Breast epithelium (tissue), 4 donors: ENCODE measurements at places on chromosomes 4 and X. TPM values are rescaled to one million over a fixed set of nuclear protein-coding genes. Genes with fewer than 3 reads are reported as not detected.
A peak's percentile ranks its signal among the peaks of the same experiment; 100 is the strongest.

The MAGEA2 gene
- total RNA-seq: not detected

The HEPH gene
- 8.8 TPM for total RNA-seq

The USP27X gene
- total RNA-seq: 4.7 TPM

The CT45A5 gene
- total RNA-seq: not detected

The BRS3 gene
- total RNA-seq: not detected

The EDNRA gene
- 11.1 TPM for total RNA-seq

The FAT4 gene
- 13.4 TPM for total RNA-seq

The CAPN6 gene
- not detected for total RNA-seq

The DCAF12L2 gene
- 0.64 TPM for total RNA-seq

The NAP1L5 gene
- 7.0 TPM for total RNA-seq

The GDPD2 gene
- total RNA-seq: not detected

GRCh38 chr4:11743236-11743635, 314.5 kb upstream of the HS3ST1 start:
- no peaks in the 10 kb centered on the region for H3K4me1 ChIP-seq
- H3K27me3 ChIP-seq: no peaks in the 10 kb centered on the region
- H3K4me3 ChIP-seq: no peak overlapping the region
- H3K27ac ChIP-seq: no peak overlapping the region
- H3K36me3 ChIP-seq: no peaks in the 10 kb centered on the region

DNA sequence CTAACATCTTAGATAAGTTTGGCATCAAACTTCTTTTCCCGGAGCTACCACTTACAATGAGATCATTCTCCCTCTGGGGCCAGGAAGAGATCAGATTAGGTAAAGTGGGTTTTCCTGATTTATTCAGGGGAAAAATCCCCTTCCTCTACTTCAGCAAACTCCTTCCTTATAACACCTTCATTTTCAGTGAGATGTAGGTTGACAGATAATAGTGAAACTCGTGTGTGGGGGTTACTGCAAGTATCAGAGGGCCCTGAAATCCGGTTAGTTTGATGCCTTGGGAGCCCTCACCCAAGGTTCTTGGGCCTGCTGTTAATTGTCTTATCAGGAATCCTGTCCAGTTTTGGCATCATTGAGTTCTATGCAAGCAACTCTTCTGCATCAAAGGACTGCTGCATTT, 10.8 kb downstream of the FTHL17 start:
- no peak overlapping the region for H3K4me3 ChIP-seq
- H3K27ac ChIP-seq: no peak overlapping the region
- DNase-seq: no peak
- H3K4me1 ChIP-seq: no peaks in the 10 kb centered on the region
- peaks cover 15% of the 10 kb centered on the region for H3K27me3 ChIP-seq

DNA sequence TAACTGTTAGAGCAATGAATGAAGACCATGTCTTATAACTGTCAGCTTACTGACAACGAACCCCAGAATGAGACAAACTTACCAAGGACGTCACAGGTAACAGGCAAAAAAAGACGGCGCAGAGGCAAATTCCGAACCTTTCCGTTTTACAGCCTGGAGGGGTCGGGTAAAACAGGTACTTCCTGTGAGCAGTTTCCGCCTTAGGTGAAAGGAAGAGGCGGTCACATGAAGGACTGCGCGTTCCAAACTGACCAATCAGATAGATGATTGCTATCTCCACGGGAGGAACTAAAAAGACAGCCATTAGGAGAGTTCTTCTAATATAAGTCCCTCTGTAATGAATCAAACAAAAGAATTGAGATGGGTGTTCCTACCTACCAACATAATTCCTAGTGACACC, at the start of gene COX7B2:
TSS of gene COX7B2 (minus strand) at position 168 of the 400 bp plus-strand sequence. CDS start 174,053 bp downstream, outside the sequence.
- H3K4me1 ChIP-seq: no peaks in the 10 kb centered on the region
- no peaks in the 10 kb centered on the region for H3K27me3 ChIP-seq
- DNase-seq: no peak
- H3K4me3 ChIP-seq: no peak within 1 kb of the TSS

- no peaks in the 10 kb centered on the region for H3K27me3 ChIP-seq
- no peaks in the 10 kb centered on the region for H3K36me3 ChIP-seq
- no peak overlapping the region for H3K27ac ChIP-seq
- no peak for DNase-seq
These were observed 107.5 kb upstream of the AMOT start for GRCh38 chrX:112947981-112948615.

DNA sequence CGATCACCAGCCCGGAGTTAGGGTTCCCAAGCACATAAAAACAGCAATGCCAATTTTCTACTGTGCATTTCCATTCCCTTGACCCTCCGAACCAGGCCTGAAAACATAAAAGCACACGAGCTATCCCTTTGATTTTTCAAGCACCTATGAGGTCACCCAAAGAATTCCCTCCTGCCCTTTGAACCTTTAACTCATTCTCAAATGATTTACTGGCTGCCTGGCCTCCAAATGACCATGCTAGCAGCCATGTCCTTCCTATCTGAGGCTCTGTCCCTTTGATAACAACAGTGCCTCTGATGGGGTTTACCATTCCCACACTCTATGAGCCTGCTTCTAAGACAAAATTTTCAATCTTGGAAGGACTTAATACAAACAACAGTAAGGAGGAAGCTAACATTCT, 15.2 kb downstream of the SHROOM4 start:
- H3K4me1 ChIP-seq: no peaks in the 10 kb centered on the region
- H3K36me3 ChIP-seq: no peaks in the 10 kb centered on the region
- no peak overlapping the region for H3K27ac ChIP-seq
- peaks cover 27% of the 10 kb centered on the region for H3K27me3 ChIP-seq

GRCh38 chr4:55249476-55249875, 96.6 kb upstream of the SRD5A3 start:
- H3K4me1 ChIP-seq: no peaks in the 10 kb centered on the region
- H3K36me3 ChIP-seq: no peaks in the 10 kb centered on the region
- H3K27me3 ChIP-seq: no peaks in the 10 kb centered on the region

GRCh38 chrX:27633328-27633727, 43.2 kb downstream of the DCAF8L2 start:
- H3K27me3 ChIP-seq: no peaks in the 10 kb centered on the region
- DNase-seq: no peak
- H3K4me3 ChIP-seq: no peak overlapping the region
- H3K4me1 ChIP-seq: no peaks in the 10 kb centered on the region
- no peaks in the 10 kb centered on the region for H3K36me3 ChIP-seq
- H3K27ac ChIP-seq: no peak overlapping the region

DNA sequence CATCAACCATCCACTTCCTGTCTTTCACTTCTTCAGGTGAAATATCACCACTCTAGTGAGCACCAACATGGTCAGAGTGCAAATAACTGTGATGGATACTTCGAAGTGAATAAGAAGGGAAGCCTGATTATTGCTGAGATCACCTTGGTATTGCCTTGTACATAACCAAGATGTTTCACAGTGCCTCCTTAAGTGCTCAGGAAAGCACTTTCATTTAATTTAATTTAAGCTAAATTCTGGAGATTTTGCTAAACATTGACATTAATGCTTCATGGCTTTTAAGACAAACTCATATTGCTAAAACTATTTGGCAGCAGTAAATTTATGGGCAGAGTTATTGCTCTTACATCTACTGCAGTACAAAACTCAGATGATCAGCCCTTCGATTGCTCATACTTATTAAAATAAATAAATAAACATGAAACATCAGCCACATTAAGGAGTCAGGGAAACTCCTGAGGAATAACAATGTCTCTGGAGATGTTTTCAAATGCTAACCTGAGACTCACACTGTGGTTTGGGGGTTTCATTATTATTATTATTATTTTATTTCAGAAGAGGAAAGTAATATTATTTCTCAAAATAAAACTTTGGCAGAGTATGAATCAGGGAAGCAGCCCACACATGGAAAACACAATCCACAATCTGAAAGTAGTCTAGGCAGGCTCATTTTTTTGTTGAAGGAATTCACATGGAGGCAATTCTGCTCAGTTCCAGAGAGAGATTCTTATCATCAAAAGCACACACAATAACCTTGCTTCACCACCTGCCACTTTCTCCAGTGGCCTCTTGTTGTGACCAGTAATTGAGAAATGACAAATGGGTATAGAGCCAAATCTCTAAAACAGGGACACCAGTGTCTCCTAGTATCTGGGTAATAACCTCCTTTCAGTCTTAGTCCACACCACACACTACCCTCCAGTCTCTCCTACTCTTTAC, 344.2 kb downstream of the MAPK10 start:
- no peak for DNase-seq
- H3K4me3 ChIP-seq: no peak overlapping the region
- H3K27ac ChIP-seq: no peak overlapping the region
- H3K4me1 ChIP-seq: no peaks in the 10 kb centered on the region

DNA sequence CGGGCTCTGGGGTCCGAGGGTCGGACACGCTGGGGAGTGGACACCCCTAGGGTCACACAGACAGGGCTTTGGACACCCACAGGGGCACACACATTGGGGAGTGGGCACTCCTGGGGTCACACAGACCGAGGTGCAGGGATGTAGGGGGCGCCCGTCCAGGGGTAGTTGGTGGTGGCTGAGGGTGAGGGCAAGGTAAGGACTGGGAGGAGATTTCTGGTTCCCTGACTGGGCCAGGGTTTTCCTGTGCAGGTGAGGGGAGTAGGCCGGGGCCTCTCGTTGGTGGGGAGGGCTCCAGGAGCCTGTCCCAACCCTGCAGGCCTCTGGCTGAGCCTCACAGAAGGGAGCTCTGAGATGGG, 21.9 kb upstream of the WDR45 start:
- peak overlapping the region; percentile 80 for H3K27ac ChIP-seq
- no peak for DNase-seq
- H3K27me3 ChIP-seq: peaks cover 2% of the 10 kb centered on the region
- H3K4me3 ChIP-seq: peak overlapping the region; percentile 69
- no peaks in the 10 kb centered on the region for H3K36me3 ChIP-seq

GRCh38 chr4:180314972-180315371, 1928.2 kb upstream of the TENM3 start:
- H3K27me3 ChIP-seq: no peaks in the 10 kb centered on the region
- H3K4me1 ChIP-seq: no peaks in the 10 kb centered on the region
- H3K27ac ChIP-seq: no peak overlapping the region
- H3K4me3 ChIP-seq: no peak overlapping the region
- no peaks in the 10 kb centered on the region for H3K36me3 ChIP-seq
- no peak for DNase-seq

DNA sequence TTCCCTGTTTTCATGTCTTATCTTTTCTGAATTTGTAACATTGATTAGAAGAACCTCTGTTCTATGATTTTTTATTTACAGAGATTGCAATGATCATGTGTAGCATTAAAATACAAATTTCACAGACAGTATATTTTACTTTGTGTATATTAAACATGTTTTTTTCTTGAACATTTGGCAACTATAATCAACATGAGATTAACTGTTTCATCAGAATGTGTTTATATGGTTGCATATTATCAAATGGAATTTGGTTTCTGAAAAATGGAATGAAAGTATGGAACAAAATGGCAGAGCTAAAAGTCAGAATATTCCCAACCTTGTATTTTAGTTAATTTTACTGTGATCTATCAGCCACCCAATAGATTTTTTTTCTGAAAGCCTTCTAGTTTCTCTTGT, 19.9 kb downstream of the ARSJ start:
- no peaks in the 10 kb centered on the region for H3K4me1 ChIP-seq
- H3K36me3 ChIP-seq: no peaks in the 10 kb centered on the region
- DNase-seq: no peak
- H3K27me3 ChIP-seq: no peaks in the 10 kb centered on the region
- H3K27ac ChIP-seq: peak overlapping the region; percentile 49
- no peak overlapping the region for H3K4me3 ChIP-seq

GRCh38 chr4:63619771-63620170, 789.5 kb downstream of the TECRL start:
- H3K4me3 ChIP-seq: no peak overlapping the region
- peaks cover 3% of the 10 kb centered on the region for H3K36me3 ChIP-seq
- no peak for DNase-seq
- H3K27me3 ChIP-seq: no peaks in the 10 kb centered on the region
- H3K27ac ChIP-seq: no peak overlapping the region
- H3K4me1 ChIP-seq: no peaks in the 10 kb centered on the region

DNA sequence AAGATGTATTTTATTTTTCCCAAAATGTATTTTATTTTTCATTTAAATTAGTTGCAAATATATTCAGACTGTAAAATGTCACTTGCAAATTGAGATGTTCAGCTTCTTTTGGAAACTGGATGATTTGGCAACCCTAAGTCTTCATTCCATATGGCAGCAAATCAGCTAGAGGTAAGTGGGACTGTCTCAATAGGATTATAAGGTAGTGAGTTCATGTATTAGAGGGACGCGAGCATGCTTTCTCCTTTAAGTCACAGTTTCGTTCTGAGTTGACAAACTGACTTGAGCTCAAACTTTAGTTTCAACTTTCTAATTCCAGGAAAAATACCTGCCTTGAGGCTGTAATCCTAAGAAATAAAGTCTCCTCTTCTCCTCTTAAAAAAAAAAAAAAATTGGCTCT, 44.2 kb upstream of the TMEM131L start:
- H3K4me3 ChIP-seq: no peak overlapping the region
- no peak overlapping the region for H3K27ac ChIP-seq
- no peaks in the 10 kb centered on the region for H3K36me3 ChIP-seq
- no peaks in the 10 kb centered on the region for H3K27me3 ChIP-seq

GRCh38 chrX:47361538-47362511, 8.6 kb upstream of the ZNF157 start:
- peak overlapping the region; percentile 38 for H3K4me3 ChIP-seq
- no peaks in the 10 kb centered on the region for H3K4me1 ChIP-seq
- no peaks in the 10 kb centered on the region for H3K36me3 ChIP-seq
- DNase-seq: peak; percentile 73
- H3K27me3 ChIP-seq: no peaks in the 10 kb centered on the region
- peak overlapping the region; percentile 75 for H3K27ac ChIP-seq
